ENCODE measurements at places on chromosomes 16 and 17. TPM values are rescaled to one million over a fixed set of nuclear protein-coding genes. Genes with fewer than 3 reads are reported as not detected.

- DNase-seq, result no peak
Measured at GRCh38 chr16:55539488-55539887, 27.0 kb upstream of the CAPNS2 start.

Gene TEX14
- total RNA-seq, result 0.59 TPM

DNA sequence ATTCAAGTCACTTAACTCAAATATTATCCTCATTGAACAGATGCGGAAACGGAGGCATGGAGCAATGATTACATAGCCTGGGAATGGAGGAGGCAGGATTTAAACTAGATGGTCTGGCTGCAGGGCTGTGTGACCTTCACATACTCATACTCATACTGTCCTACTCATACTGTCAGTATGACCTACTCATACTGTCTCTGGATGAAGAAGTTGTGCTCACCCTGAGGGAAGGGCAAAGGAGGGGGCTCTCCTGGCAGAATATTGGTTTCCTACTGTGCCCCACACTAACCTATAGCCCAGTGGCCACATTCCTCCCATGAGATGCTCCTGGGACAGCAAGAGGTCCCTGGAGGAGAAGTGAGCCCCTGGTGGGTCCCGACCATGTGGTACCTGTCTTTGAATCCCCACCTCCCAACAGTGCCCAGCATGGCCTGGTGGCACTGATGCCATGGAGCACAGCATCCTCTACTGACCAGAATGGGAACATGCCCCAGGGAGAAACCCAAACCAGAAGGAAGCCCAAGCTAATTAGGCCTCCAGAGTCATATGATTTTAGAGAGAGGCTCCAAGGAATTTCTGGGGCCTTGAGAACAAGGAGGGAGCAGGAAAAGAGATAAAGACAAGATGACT is 197.3 kb upstream of the SDK2 start:
- no peak for DNase-seq

DNA sequence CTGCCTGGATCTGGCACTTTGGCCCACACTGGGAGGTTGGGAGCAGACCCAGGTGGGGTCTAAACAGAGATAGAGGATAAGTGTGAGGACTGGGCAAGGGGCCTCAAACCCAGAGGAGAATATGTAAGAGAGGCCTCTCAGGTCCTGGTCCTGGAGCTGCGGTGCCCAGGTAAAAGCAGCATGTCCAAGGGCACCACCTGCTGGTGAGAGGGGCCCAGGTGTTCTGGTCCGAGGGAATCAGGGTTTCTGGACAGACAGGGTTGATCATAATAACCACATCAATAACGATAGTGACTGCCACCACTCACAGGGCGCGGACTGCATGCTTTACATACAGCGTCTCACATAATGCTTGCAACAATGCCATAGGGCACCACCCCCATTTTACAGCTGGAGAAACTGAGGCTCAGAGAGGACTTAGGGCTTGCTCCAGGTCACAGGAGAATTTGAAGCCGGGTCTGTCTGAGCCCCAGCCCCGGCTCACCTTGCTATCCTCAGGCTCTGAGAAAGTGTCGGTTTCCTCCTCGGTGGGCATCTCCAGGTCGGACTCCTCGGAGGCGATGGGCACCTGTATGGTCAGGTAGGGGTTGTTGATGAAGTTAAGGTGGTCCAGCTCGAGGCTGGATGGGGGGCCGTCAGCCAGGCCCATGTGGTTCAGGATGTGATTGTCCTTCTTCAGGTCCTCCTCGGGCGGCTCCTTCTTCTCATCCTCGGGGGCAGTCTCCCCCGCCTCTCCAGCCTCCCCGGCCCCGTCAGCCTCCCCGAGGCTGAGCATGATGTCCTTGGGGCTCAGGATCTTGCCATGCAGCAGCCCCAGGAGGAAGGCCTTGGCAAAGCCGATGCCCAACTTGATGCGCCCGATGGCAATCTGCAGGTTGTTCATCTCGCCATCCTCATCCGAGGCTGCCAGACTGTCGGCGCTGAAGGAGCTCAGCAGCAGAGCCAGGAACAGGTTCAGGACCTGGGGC is 19.1 kb upstream of the CD79B start:
- DNase-seq, result no peak

GRCh38 chr17:8131844-8132441 is 8.0 kb upstream of the HES7 start:
- no peak for DNase-seq

DNA sequence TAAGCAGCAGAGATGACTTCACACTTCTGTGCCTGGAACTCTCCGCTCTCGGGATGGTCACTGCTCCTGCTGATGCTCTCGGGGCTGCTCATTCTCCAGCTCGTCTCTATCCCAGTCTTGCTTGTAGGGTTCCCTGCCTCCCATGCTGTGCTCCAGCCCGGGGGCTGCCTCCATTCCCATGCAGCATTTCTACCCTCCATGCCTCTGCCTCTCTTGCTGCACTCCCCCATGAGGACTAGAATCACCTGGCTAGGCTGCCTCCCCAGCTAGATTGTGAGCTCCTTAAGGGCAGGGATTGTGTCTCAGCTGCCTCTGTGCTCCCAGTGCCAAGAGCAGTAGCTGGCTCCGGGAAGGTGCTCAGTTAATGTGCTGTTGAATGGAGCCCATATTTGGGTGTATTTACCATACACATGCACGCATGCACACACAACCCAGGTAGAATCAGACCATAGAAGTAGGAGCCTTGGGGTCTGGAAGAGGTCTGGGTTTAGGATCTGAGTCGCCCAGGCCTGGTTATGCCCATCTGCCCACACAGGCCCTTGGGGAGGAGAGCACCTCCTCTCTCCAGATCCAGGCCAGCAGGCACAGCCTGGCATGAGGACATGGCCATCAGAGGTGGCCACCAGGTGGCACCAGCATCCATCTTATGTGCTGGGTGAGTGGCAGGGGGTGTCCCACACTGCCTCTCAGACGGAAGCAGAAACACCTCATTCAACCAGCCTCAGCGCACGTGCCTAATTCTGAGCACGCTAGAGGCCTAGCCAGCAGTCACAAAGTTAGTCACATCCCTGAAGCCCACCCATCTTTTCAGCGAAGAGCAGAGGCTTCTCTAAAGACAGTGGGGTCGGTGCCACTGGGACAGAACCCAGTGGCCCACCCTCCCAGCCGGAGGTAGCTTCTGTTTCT is 9.3 kb downstream of the GIT1 start:
- DNase-seq, result peak; percentile 88

DNA sequence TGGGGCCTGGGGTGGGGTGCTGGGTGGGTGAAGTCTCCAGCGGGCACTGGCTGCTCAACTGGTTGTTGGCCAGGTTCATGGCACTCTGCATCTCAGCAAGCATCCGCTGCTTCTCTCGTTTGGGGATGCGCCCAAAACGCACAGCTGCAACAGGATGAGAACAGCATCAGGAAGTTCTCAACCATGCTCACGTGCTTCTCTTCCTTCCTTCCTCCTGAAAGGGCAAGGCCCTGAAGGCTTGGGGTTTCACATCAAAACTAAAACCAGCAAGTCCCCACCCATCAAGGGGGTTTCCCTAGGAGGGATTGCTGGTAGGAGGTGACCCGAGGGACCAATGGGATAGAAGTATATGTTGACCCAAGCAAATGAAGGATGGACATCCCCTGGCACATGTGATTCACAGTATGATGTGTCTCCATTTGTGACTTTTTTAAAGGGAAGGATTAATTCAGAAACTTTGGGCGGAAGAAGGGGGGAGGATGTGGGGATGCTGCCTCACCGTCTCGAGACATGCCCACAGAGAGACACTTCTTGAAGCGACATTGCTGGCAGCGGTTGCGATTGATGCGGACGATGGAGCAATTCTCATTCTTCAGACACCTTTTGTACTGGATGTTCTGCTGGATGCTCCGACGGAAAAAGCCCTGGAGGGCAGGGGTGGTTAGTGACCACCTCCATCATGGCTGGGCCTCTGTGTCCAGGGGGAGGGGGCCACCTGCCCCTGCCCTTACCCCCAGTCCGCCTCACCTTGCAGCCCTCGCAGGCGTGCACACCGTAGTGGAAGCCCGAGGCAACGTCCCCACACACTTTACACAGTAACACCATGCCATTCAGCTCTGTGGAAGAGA is 4.2 kb downstream of the NR1D1 start:
- peak; percentile 70 for DNase-seq

Gene SLFN14
- total RNA-seq, result not detected

GRCh38 chr16:54050459-54051210 is 236.0 kb downstream of the IRX3 start:
- no peak for DNase-seq

Gene FADS6
- total RNA-seq, result not detected

DNA sequence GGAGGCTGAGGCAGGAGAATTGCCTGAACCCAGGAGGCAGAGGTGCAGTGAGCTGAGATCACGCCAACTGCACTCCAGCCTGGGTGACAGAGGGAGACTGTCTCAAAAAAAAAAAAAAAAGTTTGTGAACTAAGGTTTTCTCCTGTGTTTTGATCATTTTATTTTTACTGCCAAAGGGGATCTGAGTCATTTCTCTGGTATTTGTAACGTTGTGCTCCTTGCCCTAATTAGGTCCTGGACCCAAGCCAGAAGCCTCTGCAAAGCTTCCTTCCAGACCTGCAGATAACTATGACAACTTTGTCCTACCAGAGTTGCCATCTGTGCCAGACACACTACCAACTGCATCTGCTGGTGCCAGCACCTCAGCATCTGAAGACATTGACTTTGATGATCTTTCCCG is 32.1 kb downstream of the IST1 start:
- no peak for DNase-seq

Gene INPP5K
- 91.5 TPM for total RNA-seq

- DNase-seq, result no peak
Measured at GRCh38 chr17:57975044-57975443, 13.0 kb downstream of the VEZF1 start.

Gene TMEM231
- total RNA-seq, result 1.5 TPM

DNA sequence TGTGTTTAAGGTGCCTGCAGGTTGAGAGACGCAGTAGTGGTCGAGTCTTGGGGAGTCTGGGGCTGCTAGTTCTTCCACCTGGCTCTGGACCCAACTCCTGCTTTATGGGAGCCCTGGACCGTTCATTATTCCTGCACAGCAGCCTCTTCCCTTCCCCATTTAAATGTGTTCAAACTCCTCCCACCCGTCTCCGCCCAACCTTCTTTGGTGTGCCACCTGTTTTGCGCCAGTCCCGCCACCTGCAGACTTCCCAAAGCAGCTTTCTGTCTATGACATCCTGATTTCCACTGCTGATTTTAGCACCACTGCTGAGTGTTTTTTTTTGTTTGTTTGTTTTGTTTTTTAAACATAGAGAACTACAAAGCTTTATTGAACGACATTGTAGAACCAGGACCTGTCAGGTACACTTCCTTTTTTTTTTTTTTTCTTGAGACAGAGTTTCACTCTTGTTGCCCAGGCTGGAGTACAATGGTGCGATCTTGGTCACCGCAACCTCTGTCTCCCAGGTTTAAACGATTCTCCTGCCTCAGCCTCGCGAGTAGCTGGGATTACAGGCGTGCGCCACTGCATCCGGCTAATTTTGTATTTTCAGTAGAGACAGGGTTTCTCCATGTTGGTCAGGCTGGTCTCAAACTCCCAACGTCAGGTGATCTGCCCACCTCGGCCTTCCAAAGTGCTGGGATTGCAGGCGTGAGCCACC is 12.8 kb downstream of the ADORA2B start:
- no peak for DNase-seq

GRCh38 chr17:70168977-70169708 is at the start of gene KCNJ2:
KCNJ2 (plus strand) TSS chr17:70169532; CDS start chr17:70175040, 5,508 bp downstream.
- peak; percentile 20 for DNase-seq

Gene HBA2
- total RNA-seq, result 13.2 TPM

DNA sequence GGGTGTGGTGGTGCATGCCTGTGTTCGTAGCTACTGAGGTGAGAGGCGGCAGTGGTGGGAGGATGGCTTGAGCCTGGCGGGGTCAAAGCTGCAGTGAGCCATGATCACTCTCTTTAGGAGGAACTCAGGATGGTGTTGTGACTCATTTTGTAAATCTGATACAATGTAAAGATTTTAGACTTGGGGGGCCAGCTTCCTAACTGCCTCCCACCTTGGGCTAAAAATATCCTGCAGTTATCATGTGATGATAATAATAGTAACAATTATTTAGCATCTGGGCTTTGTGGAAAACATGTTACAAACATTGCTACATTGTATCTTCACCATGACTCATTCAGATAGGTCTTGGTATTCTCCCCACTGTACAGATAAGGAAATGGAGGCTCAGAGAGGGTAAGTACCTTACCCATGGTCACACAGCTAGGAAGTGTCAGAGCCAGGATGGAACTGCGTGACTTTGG is 7.4 kb downstream of the CTNS start:
- DNase-seq, result no peak

DNA sequence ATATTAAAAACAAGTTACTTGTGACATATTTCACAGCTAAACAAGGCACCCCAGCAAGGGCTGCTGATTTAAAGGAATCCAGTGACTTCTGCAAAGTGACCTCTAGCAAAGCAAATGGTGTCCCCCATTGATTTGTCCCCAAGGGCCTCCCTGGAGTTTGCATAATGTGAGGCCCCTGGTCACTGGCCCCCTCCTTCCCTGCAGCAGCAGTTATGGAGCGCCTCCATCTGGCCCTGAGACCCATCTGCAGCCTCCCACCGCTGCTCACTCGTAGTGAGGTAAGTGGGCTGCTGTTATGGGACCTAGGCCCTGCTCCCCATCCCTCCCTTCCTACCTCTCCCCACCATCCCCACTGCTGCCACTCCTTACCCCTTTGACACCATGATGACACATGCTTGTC is 19.6 kb upstream of the EEF2K start:
- no peak for DNase-seq

DNA sequence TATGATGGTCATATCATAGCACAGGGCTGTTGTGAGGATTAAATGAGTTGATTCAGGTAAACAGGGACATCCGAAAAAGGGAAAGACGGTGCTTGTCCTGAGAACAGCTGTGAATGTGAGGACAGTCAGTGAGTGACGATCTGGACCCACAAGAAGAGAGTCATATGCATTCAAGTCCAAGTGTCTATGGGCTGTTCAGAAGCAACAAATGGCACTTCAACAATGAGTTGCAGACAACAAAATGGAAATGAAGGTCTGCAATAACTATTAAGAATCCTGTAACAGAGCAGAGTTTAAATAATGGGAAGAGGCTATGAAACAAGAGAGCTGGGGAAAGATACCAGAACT is 100.3 kb downstream of the ADCY9 start:
- no peak for DNase-seq

- peak; percentile 65 for DNase-seq
Measured at GRCh38 chr17:29145289-29146073, 34.7 kb downstream of the MYO18A start.

DNA sequence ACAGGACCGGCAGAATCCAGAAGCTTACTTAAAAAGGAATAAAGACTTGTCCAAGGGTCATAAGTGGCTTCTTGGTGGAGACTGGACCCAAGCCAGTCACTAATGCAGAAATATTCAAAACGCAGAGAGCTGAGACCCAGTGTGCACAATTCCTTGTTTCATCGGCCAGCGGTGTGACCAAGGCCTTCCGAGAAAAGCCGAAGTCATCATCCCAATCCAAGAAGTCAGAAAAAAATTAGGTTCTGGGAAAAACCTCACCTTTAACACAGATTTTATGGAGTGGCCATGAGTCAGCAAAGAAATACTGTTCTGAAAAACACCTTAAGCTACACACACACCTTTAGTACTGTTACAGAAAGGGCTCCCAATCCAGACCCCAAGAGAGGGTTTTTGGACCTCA is 1.0 kb upstream of the GCSH start:
- DNase-seq, result no peak

Gene OR4D1
- total RNA-seq, result 1.3 TPM
